ENCODE measurements at places on chromosomes 5 and 9.

GRCh38 chr5:33075731-33076130 is 364.6 kb downstream of the NPR3 start:
- DNase-seq = no peak

DNA sequence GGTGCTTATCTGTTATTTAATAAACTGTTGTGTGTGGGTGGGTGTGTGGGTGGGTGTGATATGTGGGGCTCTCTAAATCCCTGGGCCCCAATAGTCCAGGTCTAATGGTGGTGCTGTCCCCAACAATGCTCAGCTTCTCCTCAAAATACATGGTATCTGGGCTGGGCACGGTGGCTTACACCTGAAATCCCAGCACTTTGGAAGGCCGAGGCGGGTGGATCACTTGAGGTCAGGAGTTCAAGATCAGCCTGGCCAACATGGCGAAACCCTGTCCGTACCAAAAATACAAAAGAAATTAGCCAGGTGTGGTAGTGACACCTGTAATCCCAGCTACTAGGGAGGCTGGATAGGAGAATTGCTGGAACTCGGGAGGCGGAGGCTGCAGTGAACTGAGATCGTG is 4.5 kb upstream of the ORM1 start:
- no peak for DNase-seq

GRCh38 chr5:16178745-16179372 is 732 bp downstream of the MARCHF11 start:
- DNase-seq = peak; percentile 14

GRCh38 chr9:136903041-136903554 is 16.8 kb downstream of the TRAF2 start:
- no peak for DNase-seq

- no peak for DNase-seq
Observed at GRCh38 chr9:114694719-114695269, 12.8 kb upstream of the TEX48 start.

GRCh38 chr5:66009277-66009676 is 82.9 kb downstream of the ERBIN start:
- DNase-seq = no peak

GRCh38 chr9:89843591-89843990 is 238.8 kb downstream of the GADD45G start:
- DNase-seq = no peak

DNA sequence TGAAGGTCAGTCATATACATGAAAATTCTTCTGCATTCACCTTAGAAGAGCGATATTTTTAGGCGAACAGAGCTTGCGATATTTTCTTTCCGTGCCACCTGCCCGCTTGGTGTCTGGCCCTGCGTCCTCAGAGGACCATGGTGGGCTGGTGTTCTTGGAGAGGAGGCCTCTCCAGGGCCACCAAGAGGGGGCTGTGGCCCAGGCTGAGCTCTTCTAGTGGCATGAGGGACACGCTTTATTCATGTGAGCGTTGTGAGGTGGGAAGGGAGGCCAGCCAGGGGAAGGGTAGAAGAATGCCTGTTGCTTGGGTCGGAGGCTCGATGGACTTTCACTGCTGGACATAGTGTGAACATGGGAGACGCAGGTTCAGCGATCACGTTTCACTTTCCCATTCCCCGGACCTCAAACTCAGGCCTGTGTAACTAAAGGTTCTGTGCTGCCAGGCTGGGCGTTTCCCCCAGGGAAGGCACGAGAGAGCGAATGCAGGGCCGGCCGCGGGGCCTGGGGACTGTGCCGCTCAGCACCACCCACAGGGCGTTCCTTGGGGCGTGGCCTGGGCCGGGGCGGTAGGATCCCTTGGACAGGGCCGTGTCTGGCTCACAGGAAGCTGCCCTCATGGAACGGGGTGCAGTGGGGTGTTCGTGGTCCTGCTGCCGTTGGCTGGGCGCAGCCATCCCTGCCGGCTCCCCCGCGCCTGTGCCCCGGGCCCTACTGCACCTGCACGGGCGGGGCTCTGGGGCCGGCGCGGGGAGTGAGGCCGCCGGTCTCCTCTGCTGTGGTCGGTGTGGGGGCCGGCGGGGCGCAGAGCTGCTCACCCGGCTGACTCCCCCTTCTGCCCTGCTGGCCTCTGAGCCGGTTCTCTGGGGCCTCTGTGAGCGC is 40.7 kb upstream of the CLPTM1L start:
- peak; percentile 85 for DNase-seq

DNA sequence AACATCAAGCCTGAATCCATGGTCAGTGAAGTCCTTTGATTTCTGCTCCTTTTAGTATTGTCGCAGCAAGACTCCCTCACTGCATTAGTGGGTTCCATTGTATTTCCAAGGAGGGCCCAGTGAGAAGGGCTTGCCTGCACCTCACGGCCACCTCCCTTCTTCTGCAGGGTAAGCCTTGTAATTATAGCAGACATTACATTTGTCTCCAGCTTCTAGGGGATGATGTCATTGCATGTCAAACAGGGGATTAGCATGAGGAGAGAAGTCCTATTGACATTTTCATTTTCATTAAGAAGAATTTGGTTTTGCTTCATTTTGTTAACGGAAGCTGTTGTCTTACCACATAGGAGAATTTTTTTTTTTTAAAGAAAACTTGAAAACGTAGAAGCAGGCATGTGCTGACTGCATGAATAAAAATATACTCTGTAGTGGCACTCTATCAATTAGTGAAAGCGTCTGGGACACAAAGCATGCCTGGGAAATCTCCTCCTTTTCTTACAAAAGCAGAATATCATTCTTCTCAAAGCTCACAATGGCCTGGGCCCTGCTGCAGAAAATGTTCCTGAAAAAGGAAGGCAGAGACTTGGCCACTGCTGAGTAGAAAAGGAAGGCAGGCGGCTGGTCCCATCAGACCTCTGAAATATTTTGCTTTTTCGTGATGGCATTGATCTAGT is 27.1 kb downstream of the MAP1B start:
- DNase-seq = no peak

- DNase-seq = no peak
Observed at GRCh38 chr5:145324767-145325479, 510.2 kb downstream of the PRELID2 start.

DNA sequence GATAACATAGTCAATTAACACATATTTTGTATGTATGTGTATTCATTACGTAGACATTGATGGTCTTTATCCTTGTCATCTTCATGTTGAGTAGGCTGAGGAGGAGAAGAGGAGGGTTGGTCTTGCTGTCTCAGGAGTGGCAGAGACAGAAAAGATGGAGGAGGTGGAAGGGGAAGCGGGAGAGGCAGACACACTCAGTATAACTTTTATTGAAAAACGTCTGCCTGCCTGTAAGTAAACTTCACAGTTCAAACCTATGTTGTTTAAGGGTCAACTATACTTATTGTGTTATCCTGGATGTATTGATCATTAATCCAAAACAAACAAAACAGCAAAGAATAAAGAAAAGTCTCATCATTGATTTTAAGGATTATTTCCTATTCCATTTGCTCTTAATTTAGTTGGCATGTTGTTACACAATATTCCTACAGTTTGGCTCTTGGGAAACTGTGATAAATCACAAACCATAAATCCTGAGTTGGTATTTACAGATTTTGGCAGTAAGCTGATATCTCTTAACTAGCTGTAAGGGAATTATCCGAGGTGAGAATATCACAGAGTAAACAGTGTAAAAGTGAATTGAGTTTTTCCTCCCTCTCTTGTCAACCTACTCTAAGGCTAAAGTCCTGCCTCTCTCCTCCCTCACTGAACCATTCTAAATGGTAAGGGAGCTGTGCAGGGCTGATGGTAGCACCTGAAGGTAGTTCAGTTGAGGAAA is 487.2 kb downstream of the SPATA31D1 start:
- no peak for DNase-seq

DNA sequence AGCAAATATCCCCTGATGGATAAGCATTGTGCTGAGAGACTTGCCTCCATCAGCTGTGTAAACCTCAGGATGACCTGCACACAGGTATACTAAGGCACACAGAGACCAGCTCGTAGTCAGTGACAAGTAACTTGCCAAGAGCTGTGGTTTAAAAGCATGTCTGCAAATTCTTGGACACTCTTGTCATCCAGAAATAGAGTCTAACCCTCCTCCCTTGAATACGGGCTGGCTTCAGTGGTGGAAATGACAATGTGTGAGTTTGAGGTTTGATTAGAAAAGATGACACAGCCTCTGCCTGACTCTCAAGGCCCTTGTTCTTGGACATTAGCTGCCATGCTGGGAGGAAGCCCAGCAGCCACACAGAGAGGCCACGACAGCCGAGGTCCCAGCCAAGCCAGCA is 114.4 kb downstream of the GADD45G start:
- no peak for DNase-seq

GRCh38 chr9:33785914-33786313 is 9.4 kb upstream of the PRSS3 start:
- DNase-seq = no peak

DNA sequence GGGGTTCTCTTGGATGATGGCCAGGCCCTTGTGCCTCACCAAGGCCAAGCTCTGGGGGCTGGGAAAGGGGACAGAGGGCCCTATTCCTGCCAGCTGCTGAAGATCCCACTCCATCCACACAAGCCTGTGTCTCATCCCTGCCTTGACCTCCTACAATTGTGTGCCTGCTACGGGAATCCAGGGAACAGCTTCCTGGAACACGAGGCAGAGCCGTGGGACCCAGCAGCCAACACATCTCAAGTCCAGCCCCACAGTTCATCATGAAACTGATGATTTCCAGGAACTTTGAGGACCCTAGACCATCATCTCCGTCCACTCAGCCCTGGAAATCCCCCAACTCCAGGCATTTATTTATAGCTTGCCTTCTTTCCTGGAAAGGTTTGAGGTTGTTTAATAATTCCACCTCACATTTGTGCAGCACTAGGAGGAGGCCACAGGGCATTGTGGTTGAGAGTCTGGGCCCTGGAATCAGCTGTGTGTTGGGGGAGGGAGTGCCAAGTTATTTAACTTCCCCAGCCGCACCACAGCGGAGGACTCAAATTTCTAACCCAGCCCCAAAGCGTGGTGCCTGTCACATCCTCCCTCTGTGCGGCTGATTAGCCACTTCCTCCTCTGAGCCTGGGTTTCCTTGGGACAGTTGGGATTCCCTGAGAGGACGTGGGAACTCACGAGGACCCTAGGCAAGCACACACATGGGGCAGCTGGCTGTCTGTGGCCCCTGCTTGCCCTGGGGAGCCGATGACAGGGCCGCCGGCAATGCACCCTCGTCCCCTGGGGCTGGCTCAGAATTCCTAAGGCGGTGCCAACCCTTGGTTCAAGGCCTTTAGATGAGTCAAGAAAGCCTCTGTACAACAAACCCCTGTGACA is 58.2 kb upstream of the GGTA1 start:
- DNase-seq = peak; percentile 91

- no peak for DNase-seq
Observed at GRCh38 chr9:27542508-27542907, 12.9 kb upstream of the MOB3B start.

GRCh38 chr9:125074976-125075375 is 68.4 kb downstream of the SCAI start:
- DNase-seq = no peak

GRCh38 chr9:105059252-105059651 is 131.3 kb upstream of the ABCA1 start:
- DNase-seq = peak; percentile 25

DNA sequence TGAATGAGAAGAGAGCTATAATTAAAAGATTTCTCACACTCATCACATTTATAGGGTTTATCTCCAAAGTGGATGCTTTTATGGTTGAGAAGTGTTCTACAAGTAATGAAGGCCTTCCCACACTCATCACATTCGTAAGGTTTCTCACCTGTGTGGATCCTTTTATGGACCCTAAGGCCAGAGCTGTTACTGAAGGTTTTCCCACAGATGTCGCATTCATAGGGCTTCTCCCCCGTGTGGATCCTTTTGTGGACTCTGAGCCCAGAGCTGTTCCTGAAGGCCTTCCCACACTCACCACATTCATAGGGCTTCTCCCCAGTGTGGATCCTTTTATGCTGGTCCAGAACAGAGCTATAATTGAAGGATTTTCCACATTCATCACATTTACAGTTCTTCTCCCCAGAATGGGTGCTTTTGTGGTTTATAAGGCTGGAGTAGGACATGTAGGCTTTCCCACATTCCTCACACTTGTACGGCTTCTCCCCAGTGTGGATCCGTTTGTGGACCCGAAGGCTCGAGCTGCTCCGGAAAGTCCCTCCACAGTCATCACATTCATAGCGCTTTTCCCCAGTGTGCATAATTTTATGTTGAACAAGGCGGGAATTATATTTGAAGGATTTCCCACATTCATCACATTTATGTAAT is 10.5 kb downstream of the ZFP62 start:
- DNase-seq = no peak

- no peak for DNase-seq
Observed at GRCh38 chr5:55276771-55277170, 30.7 kb downstream of the DHX29 start.

- no peak for DNase-seq
Observed at GRCh38 chr9:91179237-91180138, 182.2 kb downstream of the AUH start.

- no peak for DNase-seq
Observed at GRCh38 chr9:2385746-2386145, 235.8 kb upstream of the VLDLR start.

GRCh38 chr5:82540301-82540700 is 262.1 kb upstream of the RPS23 start:
- DNase-seq = no peak

DNA sequence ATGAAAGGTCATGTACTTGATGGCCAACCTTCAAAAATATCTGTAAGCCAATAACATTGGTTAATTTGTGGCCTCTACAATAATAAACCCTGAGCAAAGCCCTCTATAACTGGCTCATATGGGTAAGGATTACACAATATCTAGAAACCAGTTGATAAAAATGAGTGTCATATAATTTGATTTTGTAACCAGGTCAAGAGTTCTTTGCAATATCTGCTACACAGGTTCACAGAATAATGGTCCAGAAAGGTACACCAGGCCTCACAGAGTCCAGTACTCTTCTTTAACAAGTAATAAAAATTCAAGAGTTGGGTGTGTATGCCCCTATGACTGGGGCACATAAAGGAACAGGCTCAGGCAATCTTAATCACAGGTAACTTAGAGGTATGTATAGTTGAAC is 95.3 kb downstream of the AUH start:
- no peak for DNase-seq

GRCh38 chr9:136546697-136547501 is 1.1 kb upstream of the NOTCH1 start:
- DNase-seq = peak; percentile 45
